ENCODE measurements at places on chromosomes 3 and 15.

GRCh38 chr3:186452517-186452916 lies 90.5 kb upstream of the DGKG start:
- no peak for DNase-seq

- DNase-seq: no peak
These were observed 77.0 kb upstream of the GBE1 start for GRCh38 chr3:81838457-81838856.

DNA sequence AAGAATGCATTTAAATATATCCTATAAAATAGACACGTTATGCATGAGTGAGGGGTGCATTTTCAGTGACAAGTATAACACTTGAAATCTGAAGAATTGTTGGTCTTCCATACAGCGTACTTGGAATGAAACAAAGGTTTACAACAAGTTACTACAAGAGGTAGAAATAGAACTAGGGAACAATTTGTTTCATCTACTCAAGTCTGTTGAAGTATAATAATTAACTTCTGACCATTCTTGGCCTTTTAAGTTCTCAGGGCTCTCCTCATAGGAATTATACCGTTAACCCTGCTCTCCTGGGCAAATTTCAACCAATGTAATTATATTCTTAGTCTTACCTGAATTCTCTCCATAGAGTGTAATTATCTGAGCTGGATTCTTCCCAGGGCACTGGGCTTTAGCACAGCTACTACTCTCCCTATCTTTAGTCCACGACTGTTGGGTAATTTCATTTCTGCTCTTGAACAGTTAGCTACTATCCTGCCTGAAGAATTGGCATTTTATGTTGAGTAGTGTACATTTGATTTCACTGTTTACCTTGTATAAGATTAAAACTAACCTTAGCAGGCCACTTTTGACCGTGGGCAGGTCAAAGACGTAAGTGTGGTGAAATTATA lies 100.6 kb downstream of the UBE2E2 start:
- no peak for DNase-seq

GRCh38 chr3:187747506-187747905 lies 2.2 kb upstream of the BCL6 start:
- no peak for DNase-seq

- DNase-seq: peak; percentile 14
These were observed 23.4 kb upstream of the SLC2A2 start for GRCh38 chr3:171049861-171050444.

DNA sequence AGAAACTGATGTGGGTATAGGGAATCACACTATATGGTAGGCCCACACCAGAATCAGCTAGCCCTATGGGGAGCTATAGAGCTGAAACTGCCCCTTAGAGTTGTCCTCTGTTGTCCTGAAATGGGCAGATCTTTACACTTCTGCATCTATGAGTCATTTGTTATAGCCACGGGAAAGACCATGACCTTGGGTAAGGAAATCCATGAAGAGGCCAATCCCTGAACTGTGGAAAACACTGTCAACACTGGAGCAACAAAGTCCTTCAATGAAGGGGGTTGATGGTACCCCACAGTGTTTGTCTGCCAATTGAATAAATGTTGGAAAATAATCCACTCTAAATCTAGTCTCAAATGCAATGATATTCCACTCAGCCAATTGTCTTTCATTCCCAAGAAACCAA lies 5.2 kb upstream of the CD200R1 start:
- DNase-seq: no peak

DNA sequence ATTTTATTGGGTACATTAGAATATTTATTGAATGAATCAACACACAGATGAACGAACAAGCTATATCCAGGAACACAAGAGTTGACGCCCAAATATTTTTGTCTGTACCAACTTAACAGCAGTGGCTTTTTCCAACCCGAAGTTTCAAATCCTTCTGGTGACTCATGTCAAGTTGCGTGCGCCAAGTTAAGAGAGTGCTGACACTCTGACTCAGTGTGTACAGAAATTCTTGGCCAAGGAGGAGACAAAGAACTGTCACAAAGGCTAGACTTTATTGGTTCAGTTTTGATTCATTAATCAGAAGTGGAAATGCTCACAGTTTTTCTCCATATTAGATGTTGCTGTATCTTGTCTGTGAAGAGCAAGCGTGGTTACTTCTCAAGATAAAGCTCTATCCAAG lies 59.6 kb upstream of the TSC22D2 start:
- no peak for DNase-seq

GRCh38 chr15:25450163-25450562 lies 11.3 kb upstream of the UBE3A start:
- DNase-seq: no peak

DNA sequence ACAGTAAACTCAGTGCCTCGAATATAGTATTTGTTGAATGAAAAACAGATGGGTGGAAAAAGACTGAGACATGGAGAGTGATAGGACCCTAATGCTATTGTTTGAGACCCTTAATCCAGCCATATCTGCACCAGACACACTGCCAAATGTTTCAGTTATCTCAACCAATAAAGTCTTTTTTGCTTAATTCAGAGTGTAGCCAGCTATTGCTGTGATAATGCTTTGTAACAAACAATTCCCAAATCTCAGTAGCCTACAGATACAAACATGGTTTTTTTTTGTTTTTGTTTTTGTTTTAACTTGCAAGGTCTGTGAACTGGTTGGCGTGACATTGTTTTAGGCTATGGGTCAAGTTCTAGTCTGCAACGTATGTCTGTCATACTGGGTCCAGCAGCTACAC lies 17.0 kb upstream of the BCL2A1 start:
- DNase-seq: no peak
